Foreskin fibroblast (primary cell): ENCODE measurements at places on chromosomes 1 and 21.

DNA sequence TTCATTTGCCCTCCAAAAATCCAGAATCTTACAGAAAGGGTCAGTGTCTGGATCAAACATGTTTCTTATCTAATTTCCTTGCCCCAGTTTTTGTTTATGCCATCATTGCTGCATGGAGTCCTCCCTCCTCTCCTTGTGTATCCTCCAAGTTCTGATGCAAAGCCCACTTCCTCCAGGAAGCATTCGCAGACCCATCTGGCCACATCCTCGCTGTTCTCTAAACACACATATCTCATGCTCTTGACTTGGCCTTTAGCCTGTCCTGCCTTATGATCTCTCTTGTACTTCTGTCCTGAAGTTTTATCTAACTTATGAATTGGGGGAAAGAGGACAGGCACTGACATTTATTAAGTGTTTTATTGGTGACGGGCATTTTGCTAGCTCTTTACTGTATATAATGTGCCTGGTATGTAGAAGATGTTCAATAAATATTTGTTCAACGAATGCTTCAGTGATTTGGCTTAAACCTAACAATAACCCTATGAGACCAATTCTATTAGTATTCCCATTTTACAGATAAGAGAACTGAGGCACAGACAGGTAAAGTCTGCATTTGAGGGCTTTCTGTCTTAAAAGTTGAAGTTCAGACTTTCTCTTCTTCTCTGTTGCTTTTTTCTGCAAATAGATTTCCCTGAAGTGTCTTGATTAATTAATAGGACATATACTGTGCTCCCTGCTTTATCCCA lies 19.2 kb upstream of the ID3 start:
- no peak for DNase-seq

GRCh38 chr21:34889676-34890469 lies 159.2 kb downstream of the RUNX1 start:
- DNase-seq = peak; percentile 86

DNA sequence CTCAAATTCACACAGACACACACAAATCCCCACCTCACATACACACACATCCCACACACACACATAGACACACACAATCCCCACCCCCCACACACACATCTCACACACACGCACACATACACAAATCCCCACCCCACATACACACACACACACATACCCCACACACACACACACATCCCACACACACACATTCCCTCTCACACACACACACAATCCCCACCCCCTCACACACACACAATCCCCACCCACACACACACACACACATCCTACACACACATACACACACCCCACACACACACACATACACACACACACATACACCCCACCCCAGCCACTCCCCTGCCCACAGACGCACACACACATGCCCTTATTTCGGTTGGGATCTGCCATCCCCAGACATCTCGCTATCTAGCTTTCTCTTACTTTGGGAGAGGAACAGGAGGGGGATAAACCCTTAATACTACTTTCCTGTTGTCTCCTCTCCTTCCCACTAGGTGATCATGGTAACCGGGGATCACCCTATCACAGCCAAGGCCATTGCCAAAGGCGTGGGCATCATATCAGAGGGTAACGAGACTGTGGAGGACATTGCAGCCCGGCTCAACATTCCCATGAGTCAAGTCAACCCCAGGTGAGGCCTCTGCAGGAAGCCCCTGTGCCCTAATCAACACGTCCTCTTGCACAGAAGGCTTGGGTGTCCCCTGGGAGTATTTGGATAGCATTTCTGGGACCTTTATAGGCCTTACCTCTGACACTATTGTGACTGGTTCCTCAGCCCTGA lies 17.2 kb upstream of the ATP1A4 start:
- no peak for DNase-seq

GRCh38 chr1:22327411-22327810 lies 124.2 kb upstream of the ZBTB40 start:
- no peak for DNase-seq

DNA sequence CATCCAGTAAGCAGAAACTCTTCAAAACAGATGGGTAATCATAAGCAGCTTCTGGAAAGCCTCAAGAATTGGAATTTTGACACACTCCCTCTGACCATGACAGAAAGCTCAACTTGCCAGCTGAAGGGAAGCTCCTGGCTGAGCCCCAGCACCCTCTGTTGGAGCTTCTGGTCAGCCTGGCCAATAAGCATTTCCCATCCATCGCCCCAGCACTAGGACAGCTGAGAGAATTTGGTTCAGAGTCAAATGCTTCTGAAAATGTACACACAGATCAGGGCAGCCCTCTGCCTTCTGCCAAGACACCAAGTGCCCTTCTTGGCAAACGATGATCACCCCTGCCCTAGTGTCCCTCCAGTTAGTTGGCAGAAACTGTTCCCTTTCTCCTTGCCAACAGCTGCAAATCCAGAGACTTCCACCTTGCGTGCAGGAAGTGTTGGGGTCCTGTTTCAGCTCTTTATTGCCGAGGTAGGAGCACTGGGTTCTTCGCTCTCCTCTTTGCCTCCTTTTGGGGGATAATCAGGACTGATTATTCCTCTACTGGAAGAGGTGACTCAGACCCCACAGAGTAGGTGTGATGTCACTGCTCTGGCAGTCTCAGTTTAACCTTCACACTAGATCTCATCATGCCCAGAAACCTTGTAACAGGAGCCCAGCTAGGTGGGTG lies 11.9 kb downstream of the PIGV start:
- peak; percentile 88 for DNase-seq

- no peak for DNase-seq
Measured at GRCh38 chr1:5253036-5253435, 598.6 kb downstream of the AJAP1 start.

DNA sequence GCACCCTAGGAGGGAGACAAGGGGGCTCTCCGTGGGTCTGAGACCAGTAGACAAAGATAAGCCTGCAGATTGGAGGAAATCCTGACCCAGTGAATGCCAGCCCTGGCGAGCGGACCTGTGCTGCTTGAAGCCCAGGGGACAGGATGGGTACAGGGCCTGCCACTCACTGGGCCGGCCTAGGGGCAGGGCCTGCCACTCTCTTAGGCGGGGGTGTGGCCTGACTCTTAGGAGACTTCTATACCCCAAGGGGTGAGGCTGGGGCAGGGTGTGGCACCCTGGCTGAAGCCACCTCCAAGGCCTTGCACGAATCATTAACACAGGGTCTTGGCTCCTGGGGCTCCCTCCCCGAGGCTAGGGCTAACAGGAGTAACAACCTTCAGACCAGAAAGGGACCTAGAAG lies 30.7 kb downstream of the TRIM62 start:
- DNase-seq = no peak

- DNase-seq = no peak
Measured at GRCh38 chr1:101757985-101758384, 238.7 kb downstream of the OLFM3 start.
